ENCODE measurements at places on chromosomes 1 and 21. TPM values are rescaled to one million over a fixed set of nuclear protein-coding genes. Genes with fewer than 3 reads are reported as not detected.

DNA sequence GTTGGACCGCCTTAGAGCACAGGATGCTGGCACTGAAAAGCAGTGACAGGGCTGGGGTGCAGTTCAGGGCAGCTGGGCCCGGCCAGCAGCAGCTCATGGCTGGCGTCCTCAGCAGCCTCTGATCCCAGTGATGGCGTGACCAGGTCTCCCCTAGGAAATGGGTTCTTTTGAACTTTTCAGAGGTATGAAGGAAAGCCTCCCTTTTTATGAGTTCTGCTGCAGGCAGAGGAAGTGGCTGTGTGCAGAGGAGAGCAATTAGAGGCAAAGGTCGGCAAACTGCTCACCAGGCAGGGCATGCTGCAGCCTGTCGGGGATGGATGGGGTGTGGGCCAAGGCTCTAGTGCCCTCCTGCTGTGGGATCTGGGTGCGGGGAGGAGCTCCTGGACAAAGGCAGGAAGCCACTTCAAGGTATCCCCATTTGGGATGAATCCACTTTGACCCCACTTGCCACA is 45.6 kb upstream of the RAB4A start:
- DNase-seq = no peak

GRCh38 chr21:28239340-28239739 is 753.3 kb downstream of the LTN1 start:
- no peak for DNase-seq

- DNase-seq = no peak
Measured at GRCh38 chr1:234934611-234935033, 194.0 kb downstream of the TOMM20 start.

Gene LRRIQ3
- total RNA-seq = 0.51 TPM

DNA sequence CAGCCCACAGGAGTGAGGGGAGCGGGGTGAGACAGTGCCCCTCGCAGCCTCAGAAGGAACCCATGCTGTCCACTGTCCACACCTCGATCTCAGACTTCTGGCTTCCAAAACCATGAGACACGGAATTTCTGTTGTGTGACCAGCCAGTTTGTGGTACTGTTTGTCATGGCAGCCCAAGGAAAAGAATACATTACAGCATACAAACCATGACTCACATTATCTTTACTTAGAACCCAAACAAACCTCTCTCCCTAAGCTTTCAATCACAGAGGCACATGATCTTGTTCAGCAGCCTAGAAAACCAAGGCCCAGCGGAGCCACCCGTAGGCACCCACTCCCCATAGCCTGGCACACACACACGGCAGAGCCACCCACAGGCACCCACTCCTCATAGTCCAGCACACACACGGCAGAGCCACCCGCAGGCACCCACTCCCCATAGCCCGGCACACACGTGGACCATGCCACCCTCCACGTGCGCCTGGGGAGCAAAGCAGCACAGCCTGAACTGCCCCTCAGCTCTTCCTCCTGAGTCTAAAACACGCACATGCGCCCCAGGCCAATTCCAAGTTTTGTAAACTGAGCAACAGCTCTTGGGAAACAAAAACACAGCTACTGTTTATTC is 458 bp upstream of the KRTAP10-4 start:
- DNase-seq = no peak

Gene TRIM58
- 0.25 TPM for total RNA-seq

- DNase-seq = no peak
Measured at GRCh38 chr1:112308716-112309115, 87.3 kb upstream of the CTTNBP2NL start.

GRCh38 chr1:166978821-166979220 is 3.5 kb upstream of the ILDR2 start:
- DNase-seq = no peak

Gene EDN2
- not detected for total RNA-seq

- no peak for DNase-seq
Measured at GRCh38 chr1:241942738-241943137, 14.8 kb upstream of the BECN2 start.

GRCh38 chr1:3740042-3740441 is 12.2 kb upstream of the CCDC27 start:
- DNase-seq = no peak
